ENCODE measurements at places on chromosomes 6 and 20.

DNA sequence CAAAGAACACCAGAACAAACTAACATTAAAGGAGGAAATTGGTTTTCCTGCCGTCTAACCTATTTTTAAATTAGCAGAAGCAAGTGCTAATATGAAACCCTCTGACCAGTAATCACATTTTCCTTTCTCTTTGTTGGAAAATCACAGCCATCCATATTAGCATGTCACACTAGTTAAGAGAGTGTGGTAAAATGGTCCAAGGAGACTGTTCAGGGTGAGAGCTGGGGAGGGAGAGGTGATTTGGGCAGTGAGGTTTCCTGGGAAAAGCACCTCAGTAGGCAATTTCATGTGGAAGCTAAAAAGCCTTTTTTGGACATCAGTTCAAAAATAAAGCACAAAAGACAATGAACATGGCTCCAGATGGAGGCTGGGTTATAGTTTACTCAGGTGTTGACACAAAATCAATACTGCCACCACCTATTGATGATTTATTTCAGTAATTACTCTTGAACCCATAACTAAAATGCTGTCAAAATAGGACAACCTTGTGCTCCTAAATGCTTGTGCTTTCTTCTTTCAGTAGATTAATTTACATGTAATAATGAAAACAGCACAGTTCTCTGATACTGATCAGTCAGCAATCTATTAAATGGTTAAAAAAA, 333.2 kb downstream of the SAMD5 start:
- DNase-seq: no peak

DNA sequence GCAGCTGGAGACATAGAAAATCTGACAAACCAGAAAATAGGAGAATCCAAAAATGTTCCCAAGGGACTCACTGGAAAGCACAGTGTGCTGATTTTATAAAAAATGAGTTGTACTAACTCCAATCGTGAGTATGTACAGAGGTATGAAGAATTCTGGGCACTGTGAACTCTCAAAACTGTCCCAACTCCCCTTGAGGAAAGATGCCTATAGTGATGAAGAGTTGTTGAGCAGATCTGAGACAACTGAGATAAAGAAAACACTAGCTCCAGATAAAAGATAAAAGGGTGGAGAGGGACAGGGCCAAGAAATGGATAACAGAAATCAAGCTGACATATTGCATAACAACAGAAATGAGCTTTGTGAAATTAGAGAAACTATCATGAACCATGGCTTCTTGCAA, 481.4 kb downstream of the MAFB start:
- DNase-seq: no peak

DNA sequence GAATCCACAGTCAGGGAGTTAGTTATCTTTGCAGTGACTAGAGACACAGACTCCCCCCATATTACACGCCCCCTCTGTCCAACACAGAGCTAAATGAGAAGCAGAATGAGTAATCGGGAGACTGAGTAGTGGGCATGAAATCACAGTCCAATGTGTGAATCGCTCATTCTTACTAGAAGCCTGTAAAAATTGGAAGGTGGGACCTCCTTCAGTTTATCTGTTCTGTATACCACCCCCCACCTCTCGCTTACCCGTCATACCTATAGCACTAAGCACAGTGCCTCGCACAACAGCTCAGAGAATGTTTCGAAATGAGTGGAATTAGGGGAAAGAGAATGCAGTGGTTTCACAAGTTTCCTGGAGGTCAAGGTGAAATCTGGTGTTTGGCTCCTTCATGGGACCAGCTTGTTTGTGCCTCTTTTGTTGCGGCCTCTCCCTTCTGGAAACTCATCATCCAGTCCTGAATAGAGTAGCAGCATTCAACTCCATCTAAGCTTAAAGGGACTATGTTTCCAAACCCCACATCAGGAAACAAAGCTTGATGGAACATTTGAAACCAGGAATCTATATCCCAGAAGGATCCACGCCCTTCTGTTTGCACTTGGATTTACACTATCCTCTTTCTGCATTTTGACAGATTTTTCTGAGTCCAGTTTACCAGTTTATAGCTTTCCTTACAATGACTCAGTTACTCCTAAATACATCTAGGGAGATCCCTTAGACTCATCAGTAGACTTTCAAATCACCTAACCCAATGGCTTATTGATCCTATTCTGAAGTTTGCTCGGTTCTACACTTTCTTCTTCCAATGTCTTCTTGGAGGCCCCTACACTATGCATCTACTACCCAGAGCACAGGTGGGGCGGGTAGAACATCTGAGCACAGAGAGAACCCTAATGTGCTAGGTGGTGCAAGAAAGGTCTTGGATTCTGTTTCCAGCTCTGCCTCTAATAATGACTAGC, 59.2 kb upstream of the PIM1 start:
- DNase-seq: no peak

- DNase-seq: no peak
These were observed 44.5 kb upstream of the STXBP5 start for GRCh38 chr6:147159536-147160374.

DNA sequence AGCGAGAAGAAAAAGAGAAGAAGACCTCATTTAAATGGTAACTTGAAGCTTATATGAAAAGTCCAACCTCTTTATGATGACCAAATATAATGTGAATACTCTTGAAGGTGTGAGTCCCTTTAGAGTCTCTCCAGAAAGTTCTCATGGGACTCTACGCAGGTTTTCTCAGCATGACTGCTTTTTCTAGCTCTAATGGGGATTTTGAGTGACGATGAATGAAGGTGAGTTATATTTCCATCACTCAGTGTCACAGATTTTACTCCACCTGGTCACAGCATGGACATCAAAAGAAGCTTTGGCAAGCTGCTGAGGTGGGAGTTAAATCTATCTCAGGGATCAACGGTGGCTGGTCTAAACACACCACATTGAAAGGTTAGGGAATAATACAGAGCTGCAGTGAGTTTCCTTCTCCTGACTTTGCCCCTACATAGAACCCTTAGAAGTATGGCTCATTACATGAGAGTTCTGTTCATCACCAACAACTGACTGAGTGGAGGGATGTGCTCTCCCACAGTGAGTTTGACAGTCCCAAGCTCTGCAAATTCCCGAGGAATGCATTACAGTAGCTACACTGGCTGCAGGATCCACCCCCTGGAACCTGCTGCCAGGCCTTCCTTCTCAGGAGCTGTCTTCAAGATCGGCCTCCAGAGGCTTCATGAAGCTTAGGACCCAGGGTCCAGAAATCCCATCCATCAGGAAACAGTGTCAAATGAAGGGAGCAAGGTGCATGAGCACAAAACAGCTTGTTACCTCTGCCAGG, 126.8 kb downstream of the FOXC1 start:
- DNase-seq: no peak

DNA sequence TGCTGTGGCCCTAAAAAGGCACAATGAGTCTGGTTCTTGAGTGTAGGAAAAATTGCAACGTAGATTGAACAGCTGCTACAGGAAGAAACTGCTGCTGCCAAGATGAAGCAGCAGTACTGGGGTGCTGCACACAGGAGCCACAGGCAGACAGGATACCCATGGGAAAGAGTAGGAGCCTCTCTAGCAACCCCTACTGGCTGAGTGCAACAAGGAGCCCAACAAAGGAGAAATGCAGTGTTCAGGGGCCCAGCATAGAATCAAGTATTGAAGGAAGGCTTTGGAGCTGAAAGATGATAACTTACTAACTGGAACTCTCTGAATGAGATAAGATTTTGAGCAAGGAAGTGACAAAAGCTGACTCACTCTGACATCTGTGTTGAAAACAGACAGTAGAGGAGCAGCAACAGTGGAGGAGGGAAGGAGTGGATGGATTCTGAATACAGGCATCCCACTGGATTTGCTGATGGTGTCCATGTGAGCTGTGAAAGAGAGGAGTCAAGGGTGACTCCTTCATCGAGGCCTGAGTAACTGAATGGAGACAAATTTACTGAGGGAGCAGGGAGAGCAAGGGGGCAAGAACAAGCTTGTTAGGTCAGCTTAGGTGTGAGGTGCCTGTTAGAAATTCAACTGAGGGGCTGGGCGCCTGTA, 534.7 kb upstream of the JARID2 start:
- no peak for DNase-seq

- DNase-seq: no peak
These were observed 2.1 kb downstream of the ZNF341 start for GRCh38 chr20:33733654-33734576.

- DNase-seq: no peak
These were observed 49.7 kb downstream of the NOL4L start for GRCh38 chr20:32535316-32535952.

GRCh38 chr20:33298391-33298790, 15.4 kb downstream of the BPIFB1 start:
- DNase-seq: no peak

GRCh38 chr6:129031051-129031599, 148.2 kb downstream of the LAMA2 start:
- DNase-seq: no peak

DNA sequence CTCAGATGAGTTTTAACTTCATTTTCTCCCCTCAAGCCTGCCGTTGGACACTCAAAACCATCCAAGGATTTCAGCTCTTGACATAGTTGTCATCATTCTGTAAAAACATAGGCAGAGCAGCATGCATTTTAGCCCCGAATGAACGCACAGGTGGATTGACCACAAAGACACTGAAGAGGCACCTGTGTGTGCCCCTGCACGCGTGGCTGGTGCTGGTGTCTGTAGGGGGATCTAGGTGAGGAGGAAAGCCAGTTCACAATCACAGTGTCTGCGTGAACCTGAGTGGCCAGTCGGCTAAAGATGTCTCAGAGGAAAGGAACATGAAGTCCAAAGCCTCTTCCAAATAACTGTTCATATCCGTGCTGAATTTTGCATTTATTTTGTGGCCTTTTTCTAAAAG, 309.2 kb downstream of the QKI start:
- no peak for DNase-seq

- no peak for DNase-seq
These were observed 66.6 kb downstream of the BMP7 start for GRCh38 chr20:57199656-57200405.

DNA sequence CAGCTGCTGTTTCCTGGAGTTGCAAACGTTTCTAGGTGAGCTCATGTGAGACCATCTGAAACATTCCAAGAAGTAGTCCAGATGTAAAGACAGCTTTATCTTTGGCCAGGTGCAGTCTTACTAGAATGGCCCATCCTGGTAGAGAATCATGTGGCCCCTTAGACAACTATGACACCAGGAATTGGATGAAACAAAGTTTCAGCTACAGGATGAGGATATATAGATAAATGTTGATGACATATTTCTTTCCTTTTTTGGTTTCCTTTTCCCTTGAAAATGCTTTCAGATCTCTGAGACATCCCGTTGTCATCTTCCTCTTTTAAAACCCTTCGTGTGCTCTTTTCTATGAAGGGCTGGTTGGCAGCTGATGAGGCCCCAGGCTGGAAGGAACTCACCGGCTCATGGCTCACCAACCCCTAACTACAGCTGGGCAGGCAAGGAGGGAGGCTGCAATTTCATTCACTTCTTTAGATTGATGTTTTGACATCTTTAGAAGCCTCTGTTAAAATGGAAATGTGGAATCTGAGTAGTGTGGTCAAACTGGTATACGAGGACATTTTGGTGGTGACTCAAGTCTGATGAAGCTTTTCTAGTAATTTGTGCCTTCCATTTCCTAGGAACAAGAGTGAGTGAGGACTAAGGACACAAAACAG, 167.9 kb upstream of the TNFAIP3 start:
- DNase-seq: no peak

DNA sequence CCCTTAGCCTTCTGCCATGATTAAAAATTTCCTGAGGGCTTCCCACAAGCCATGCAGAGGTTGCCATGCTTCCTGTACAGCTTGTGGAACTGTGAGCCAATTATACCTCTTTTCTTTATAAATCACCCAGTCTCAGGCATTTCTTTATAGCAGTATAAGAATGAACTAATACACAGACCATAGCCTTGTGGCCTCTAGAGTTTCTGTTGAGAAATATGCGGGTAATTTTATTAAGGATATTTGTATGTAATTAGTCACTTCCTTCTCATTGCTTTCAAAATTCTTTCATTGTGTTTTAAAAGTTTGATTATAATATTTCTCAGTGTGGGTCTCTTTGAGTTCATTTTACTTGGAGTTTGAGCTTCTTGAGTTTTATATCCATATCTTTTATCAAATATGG, 484.9 kb downstream of the COL12A1 start:
- no peak for DNase-seq

GRCh38 chr20:24096864-24097450, 108.4 kb upstream of the GGTLC1 start:
- no peak for DNase-seq

DNA sequence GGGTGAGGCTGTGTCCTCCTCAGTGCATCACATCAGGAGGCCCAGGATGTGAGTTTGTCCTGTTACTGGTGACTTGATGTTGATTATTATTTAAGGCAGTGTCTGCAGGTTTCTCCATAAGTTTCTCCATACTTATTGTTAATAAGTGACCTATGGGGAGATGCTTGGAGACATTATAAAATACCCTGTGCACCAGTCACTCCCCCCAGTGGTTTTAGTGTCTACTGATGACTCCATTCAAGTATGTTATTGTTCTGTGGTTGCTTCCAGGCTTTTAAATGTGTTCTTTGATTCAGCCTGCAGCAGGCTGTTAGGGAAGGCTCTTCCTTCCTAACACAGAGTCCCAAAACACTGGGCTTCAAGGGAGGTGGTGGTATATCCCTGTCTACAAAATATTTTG, 14.6 kb upstream of the CST3 start:
- no peak for DNase-seq

- no peak for DNase-seq
These were observed 17.6 kb downstream of the NANP start for GRCh38 chr20:25606094-25606695.

- no peak for DNase-seq
These were observed 2.2 kb upstream of the TOMM6 start for GRCh38 chr6:41785254-41785653.

DNA sequence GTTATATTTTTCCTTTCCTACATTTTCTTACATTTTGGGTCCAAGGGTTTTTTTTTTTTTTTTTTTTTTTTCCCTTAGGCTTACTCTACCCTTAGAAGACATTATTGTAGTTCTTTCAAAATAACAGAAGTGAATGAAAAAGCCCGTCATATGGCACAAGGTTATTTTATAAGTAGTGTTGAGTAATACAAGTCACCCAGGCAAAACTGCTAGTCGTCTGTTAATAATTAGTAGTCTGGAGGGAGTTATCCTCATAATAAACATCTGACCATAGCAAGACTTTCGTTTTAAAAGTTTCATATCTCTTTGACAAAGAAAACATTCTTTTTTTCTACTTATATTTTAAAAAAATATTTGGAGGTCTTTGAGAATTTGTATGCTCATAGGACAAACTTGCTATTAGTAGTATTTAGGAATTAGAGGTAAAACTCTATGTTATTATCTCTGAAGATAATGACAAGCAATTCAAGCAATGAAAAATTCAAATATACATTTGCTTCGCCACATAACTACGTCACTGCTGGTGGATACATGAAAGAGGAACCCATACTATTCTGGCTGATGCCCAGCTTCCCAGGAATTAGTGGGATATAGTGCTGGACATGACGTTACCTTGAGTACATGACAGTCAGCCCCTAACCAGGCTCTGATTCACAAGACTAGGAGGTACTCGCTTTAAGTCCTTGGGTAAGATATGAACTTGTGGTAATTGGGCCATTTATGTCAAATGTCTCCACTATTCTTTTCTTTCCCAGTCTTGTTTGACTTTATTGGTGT, 532.8 kb downstream of the GRIK2 start:
- no peak for DNase-seq
